EL (cell line): ENCODE measurements at places on chromosomes 7 and 10.
A peak's percentile ranks its signal among the peaks of the same experiment; 100 is the strongest.

DNA sequence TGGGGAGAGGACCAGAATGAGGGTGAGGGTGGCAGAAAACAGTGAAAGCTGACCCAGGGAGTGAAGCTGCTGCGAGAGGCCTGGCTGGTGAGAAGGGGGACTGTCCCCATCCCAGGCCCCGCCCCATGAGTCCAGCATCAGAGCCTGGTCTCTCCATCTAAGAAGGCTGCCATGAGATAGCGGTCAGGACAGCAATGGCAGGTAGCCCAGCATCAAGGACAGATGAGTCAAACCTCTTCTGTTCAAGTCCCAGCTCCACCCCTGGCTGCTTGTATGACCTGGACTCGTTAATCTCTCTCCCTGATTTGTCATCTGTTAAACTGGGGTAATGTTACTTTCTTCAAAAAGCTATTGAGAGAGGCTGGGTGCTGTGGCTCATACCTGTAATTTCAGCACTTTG lies 22.2 kb downstream of the GPNMB start:
- no peak for DNase-seq

DNA sequence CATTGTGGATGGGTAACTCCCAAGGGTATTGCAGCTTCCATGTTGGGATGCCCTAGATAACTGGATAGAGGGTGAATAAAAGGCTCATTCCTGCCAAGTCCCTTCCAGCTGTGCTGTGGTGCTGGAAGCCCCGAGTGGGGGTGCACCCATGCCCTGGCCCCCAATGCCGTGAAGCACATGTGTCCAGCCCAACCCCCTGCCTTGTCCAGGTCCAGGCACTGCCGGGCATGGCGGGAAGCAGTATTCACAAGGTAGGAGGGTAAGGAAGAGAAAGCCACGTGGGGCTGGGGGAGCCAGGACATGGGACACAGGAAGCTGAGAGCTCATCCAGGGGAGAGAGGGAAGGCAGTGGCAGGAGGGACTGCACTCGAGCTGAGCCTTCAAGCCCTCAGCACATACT lies 148.2 kb upstream of the CDCA7L start:
- no peak for DNase-seq

DNA sequence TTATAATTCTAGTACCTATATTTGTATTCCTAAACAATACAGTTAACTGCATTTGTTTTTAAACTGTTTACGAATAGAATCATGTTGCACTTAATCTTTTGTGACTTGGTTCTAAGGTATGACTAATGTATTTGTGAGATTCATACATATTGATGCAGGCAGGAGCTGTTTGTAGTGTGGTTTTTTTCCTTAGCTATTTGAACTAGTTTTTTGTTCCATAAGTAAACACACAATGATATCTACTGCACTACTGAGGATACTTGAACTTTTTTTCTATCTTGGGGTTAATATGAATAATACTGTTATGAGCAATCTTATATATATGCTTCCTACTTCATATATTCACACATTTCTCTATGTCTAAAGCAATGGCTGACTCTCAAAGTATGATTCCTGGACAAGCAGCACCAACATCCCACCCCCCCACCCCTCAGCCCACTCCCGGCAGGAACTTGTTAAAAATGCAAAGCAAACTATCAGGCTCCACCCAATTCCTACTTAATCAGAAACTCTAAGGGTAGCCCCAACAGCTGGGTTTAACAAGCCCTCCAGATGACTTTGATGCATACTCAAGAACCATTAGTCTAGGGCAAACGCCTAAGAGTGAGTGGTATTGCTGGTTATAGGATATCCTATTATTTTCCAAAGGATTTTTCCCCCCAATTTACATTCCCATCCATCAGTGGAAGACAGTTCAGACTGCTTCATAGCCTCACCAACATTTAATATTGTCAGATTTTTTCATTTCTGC lies 25.8 kb downstream of the BRAF start:
- DNase-seq: peak; percentile 5

DNA sequence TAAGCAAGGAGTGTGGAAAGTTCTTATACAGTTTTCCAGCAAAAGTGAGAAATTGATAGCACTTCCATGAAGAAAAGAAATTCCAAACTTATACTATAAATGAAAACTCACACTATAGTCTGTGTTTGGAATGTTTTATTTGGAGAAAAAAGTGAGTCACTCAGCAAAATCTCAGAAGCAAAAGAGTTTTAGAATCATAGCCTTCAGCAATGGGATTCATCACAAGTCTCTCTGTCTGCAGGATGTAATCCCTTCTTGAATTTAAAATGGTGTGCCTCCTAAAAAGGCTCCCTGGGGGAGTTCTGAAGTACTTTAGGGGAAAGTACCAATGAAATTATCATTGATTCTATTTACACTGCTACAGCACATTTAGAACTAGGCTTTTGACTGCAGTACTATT lies 756.4 kb downstream of the XPNPEP1 start:
- peak; percentile 47 for DNase-seq

GRCh38 chr10:79116801-79117723 lies 48.3 kb downstream of the ZMIZ1 start:
- DNase-seq: peak; percentile 33

DNA sequence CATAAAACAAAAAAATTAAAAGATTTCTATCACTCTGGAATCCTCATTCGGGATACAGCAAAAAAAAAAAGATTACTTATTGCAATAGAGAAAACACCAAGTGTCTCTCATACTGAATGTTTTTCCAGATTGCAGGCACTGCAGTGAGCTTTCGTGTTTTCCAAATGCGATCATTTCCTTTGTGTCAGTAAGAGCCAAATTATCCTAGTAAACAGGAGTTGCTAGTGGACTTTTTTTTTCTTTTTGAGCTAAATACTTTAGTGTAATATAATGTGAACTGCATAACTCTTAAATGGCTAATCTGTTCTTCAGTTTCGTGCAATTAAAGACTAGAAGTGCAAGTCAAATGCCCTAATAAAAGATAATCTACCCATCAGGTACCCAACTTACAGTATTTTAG lies 44.4 kb upstream of the TOMM7 start:
- DNase-seq: peak; percentile 64

DNA sequence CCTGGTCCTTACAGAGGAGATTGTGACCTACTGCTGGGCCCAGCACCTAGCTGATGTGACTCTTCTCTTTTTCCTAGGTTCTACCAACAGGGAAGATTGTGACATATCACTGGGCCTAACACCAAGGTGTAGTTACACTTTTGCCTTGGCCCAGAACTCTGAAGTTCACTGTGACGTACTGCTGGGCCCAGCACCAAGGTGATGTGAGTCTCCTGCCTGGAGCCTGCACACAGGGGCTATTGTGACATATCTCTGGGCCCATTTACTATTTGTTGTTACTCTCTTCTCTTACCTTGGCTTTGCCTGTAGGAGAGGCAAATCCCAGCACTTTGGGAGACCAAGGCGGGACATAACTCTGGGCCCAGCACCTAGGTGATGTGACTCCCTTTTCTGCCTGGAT lies 23.1 kb upstream of the ZNF107 start:
- no peak for DNase-seq

GRCh38 chr7:158052381-158053060 lies 535.1 kb downstream of the PTPRN2 start:
- no peak for DNase-seq

DNA sequence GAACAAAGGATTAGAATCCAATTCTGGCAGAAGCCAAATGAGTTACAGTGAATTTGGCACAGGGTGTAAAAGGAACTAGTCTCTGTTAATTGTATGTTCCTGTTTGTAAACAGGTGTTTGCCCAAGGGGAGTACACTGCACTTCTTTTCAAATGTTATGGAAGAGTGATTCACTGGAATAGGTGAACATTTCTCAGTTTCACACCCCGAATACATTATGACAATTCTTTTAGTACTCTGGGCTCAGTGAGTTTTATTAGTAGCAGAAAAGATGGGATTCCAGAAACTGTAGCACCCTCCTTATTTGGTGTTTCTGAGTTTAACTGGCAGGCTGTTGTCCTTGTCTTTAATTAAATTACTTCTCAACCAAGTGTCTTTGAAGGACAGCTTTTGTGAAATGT lies 329.2 kb downstream of the BBS9 start:
- DNase-seq: no peak

- peak; percentile 12 for DNase-seq
Observed at GRCh38 chr7:158680754-158681153, 23.9 kb downstream of the NCAPG2 start.

DNA sequence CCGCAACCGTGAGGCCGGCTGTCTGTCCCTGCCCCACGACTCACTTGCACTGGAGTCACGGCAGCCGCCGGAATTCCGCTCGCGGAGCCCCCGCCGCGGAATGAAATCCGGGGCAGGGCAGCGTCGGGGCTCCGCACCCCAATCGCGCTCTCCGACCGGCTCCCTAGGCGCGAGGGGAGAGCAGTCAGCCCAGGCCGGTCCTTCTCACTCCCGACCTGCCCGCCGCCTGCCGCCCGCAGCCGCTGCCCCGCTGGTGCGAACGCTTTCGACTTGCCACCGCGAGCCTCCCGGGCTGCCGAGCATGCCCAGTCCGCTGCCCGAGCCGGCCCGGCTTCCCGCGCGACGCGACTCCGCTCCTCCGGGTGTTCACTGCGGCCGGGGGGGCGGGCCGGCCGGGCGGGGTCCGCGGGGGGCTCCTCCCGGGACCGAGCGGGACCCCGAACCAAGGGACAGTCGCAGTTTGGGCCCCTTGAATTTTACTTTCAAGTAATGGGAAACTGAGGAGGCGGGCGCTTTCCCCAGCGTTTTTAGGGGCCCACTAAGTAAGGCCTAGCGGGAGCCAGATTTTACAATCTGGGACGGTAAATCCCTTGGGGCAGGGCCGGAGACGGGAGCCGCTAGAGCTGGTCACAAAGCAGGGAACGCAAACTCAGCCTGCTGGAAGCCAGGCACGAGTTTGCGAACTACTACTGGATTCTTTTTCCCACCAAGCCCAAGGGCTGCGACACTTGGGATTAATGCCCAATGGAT lies at the start of gene SGMS1:
SGMS1 (minus strand) TSS at position 294 of the 750 bp plus-strand sequence. CDS start 279,842 bp downstream, outside the sequence.
- DNase-seq: peak; percentile 86

GRCh38 chr10:35827783-35828182 lies 185.7 kb upstream of the FZD8 start:
- DNase-seq: no peak

GRCh38 chr7:20007510-20007909 lies 209.7 kb downstream of the MACC1 start:
- no peak for DNase-seq

DNA sequence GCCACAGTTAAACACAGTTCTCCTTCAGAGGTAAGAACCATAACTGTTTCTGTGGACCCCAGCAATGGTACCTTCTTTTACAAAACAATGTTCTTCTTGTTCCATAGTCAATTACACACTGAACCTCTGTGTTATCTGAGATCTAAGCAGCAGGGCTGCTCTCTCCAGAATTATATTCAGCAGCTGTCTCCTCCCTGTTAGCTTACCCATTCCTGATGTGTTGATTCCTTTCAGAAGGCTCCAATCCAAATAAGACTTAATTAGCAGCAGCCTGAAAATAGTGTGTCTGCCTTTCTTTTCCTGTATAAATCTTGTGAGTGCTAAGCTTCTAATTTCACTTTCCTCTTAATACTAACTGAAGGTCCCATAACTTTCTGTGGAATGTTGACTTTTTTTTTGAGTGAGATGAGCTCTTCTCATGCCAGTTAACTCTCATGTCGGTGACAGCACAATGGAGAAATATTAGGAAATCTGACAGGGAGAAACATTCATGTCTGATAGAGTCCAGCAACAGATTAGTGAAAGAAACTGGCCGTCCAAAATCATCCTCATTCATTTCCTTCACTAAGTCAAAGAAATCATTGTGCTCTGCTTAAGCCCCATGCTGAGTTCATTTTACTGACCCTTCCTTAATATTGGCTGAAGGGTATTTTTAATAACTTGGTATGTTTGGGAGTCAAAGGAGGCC lies 226.5 kb downstream of the PRKG1 start:
- no peak for DNase-seq

DNA sequence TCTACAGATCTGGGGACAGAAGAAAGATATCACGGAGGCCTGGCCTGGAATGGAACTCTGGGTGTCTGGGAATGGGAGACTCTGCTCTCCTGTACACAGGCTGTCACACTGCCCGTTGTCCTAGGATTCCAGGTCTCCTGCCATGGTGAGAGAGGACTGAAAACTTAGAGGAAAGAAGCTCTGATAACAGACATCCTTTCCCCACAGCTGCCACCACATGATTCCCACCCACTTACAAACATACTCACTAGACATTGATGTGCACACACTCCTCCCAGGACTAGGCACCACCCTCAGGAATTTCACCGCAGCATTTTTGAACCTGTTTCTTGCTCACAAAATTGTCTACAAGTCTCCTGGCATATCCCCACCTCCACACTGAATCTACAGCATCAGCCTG lies 5.7 kb downstream of the ZNF92 start:
- peak; percentile 3 for DNase-seq

GRCh38 chr10:102119417-102120141 lies 589 bp downstream of the LDB1 start:
- DNase-seq: peak; percentile 85

DNA sequence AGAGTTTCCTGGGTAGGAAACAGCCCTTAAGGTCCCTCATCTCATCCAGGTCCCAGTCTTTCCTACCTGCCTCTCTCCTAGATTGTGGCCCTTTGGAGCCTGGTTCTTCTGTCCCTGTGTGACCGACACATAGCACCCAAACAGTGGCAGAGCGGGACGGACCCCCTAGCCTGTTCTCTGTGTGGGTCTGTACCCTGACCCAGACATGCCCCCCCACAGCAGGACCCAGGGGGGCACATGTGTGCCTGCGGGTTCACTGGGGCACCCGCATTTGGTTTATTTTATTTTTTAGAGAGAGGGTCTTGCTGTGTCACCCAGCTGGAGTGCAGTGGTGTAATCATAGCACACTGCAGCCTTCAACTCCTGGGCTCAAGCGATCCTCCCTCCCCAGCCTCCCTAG lies 11.5 kb downstream of the LIMK1 start:
- DNase-seq: no peak

DNA sequence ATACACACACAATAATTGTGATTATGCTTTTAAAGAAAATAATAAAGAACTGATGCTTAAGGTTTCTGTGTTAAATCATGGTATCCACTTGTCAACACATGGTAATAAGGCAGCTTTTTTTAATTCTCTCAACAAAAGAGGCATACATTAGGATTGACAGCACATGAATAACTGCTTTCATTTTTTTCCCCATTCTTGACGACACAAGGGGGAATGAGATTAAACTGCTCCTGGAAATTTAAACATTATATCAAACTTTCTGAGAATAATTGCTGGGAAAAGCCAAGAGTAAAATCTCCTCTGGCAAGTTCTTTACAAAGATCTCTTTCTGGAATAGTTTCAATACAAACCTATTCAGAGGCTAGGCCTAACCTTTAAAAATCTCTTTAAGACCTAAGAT lies 99.0 kb upstream of the GPR22 start:
- no peak for DNase-seq

GRCh38 chr10:48678041-48678440 lies 6.6 kb upstream of the WDFY4 start:
- DNase-seq: no peak

DNA sequence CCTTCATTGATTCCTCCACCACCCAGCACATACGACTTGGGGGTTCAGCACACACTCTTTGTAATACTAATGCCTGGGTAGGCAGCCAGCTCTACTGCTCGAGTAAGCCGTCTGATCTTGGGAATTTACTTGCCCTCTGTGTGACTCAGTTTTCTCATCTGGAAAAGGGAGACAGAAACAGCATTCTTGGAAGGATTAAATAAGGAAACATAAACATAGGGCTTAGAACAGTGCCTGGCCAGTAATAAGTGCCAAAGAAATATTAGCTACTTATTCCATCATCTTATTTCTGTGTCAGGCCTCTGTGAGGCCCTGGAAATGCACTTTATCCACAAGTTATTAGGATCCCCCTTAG lies 130.1 kb downstream of the TNS3 start:
- peak; percentile 44 for DNase-seq

GRCh38 chr10:89785095-89785494 lies 83.7 kb downstream of the KIF20B start:
- DNase-seq: peak; percentile 8

GRCh38 chr7:124328774-124329173 lies 295.9 kb upstream of the TMEM229A start:
- DNase-seq: no peak
